Stimulated activated CD8-positive, alpha-beta memory T cell treated with anti-CD3 and anti-CD28 coated beads, Interleukin-12 subunit alpha, Interleukin-12 subunit beta, amount 100 ng/mL, for 4 hours (primary cell): ENCODE measurements at places on chromosomes 1 and 21.
A peak's percentile ranks its signal among the peaks of the same experiment; 100 is the strongest.

DNA sequence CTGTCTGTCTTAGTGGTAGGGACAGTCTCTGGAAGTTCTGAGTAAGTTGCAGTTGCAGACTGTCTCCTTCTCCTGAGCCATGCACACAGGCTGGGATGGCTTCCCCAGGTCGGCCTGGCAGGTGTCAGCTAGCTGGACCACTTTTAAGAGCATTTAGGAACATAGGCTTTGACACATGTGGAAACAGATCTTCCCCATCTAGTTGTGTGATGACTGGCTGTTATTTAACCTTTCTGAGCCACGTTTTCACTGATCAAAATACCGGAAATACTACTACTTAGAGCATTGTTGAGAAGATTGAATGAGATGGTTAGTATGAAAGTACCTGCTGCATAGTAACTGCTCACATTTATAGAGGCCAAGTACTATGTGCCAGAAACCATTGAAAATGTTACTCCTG lies 6.2 kb upstream of the MAPKAPK2 start:
- DNase-seq: no peak

GRCh38 chr1:18166929-18167328 lies 59.3 kb downstream of the IGSF21 start:
- no peak for DNase-seq

- no peak for DNase-seq
Measured at GRCh38 chr1:210061992-210062391, 124.0 kb downstream of the SYT14 start.

GRCh38 chr1:1451696-1452364 lies 2.3 kb downstream of the ATAD3C start:
- DNase-seq: no peak

DNA sequence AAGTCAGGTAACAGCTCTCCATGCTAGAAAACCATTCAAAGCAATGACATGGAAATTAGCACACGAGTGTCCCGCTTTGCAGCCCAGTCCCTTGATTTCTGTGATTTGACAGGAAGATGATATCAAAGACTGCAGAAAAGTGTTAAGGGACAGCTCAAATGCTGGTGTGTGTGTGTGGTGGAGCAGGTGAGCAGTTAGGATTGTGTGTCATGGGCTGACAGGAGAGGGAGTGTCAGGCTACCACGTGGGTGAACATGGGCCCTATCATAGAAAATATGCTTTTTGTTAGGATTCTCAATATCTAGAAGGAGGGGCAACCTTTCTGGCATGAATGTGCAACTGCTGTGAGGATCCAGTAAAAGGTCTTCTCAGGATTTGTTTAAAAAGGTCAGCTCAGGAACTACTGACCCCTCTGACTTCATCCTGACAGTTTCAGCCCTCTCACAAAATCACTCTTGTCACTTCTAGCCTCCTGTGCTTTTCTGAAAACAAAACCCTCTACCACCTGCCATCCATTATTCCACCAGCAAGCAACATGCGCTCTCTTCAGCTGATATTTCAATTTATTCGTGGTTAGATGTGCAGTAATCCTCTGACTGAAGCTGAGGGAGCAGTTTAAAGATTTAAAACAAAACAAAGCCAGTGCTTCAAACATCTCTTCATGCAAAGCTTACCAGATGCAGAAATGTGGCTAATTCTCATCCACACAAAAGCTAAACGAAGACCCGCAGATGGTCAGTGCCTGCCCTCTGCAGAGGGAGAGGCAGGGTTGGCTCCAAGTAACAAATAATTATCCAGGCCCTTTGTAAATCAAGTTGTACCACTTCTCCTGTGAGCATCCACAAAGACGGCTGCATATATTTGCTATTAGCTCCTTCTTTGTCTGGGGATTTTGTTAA lies 397.9 kb downstream of the PTBP2 start:
- DNase-seq: no peak

DNA sequence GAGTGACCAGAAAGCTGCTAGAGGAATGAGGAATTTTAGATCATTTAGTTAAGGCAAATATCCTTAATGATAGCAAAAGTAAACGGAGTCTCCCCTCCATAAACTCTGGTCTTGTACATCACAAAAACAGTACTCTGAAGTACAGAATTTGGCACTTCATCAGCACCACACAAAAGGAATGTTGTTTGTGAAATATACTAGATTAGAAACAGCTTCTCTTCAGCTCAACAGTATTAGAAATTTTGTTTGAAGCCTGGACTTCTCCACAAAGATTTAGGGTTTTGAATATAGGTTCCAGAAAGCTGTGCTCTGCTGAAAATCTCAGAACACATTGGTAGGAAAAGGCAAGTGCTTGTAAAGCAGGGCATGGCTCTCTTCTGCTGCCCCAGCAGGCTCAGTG lies 135.1 kb upstream of the PTGFR start:
- no peak for DNase-seq

GRCh38 chr1:204915861-204916495 lies 45.3 kb downstream of the NFASC start:
- no peak for DNase-seq

DNA sequence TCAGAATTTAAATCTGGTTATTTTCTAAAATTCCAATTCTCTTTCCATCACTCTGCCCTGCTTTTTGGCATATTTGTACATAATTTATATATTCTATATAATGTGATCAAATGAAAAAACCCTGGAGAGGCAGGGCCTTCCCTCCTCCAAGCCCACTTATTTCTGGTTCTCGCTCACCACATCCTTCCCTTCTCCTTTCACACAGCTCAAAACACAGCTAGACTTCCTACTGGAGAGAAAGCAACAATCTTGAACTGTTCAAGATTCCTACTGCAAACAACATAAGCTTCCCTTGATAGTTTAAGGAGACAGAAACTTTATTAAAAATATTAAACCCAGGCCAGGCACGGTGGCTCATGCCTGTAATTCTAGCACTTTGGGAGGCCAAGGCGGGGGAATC lies 7.6 kb upstream of the AIM2 start:
- no peak for DNase-seq

- DNase-seq: no peak
Measured at GRCh38 chr1:167499664-167500101, 18.6 kb downstream of the CD247 start.

- peak; percentile 32 for DNase-seq
Measured at GRCh38 chr1:52423771-52424170, 19.4 kb downstream of the PRPF38A start.

DNA sequence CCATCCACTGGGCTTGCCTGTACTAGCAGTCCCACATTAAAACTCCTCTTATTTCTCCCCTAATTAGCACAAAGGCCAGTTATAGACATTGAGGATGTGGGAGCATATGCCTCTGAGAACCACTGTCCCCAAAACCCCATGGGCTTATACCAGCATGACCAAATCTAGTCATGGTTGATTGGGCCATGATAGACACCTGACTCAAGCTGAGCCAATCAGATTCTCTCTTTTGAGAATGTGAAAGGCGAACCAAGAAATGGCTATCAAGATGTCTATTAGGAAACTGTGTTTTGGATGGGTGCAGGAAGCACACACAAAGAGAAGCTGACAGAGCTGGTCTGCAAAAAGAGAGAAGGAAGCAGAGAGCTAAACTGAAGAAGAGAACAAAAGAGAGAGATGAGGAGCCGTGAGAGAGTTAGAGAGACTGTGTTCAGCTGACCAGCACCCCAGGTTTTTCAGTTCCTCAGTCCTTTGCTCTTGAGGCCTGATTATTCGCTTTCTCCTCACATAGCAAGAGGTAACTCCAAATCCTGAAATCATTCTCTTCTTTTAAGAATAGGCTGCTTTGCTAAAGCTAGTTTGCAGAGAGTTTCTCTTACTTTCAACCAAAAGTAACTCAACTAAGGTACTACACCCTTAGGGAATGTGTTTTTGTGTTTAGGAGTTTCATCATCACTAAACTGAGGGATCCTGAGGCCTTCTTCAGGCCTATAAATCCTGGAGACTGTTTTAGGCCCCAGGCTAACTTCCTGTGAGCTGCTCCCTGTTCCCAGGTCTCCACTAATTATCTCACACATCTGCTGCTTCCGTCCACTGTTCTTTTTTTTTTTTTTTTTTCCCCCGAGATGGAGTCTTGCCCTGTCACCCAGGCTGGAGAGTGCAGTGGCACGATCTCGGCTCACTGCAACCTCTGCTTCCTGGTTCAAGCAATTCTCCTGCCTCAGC lies 7.9 kb upstream of the TIPRL start:
- DNase-seq: no peak

GRCh38 chr1:12106153-12106552 lies 43.0 kb downstream of the TNFRSF8 start:
- DNase-seq: no peak

DNA sequence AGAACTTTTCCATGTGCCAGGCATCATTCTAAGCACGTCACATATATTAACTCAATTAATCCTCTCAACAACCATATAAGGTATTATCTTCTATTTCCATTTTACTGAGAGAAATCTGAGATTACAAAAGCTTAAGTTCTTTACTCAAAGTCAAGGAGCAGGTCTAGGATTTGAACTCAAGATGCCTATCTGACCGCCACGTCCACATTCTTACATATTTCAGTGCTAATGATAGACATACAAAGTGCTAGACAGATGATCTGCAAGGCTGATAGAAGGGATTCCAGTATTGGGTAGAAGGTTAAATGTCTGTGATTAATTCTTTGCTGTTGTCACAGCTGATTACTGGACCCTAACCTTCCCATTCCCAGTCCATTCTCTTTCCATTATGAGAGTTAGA lies 4.4 kb downstream of the ATP5PB start:
- DNase-seq: no peak

GRCh38 chr1:2128189-2128901 lies 66.2 kb downstream of the FAAP20 start:
- no peak for DNase-seq

GRCh38 chr1:86852782-86853408 lies 61.0 kb downstream of the SELENOF start:
- no peak for DNase-seq

- no peak for DNase-seq
Measured at GRCh38 chr1:82606546-82606945, 805.8 kb downstream of the ADGRL2 start.

GRCh38 chr21:38806153-38806941 lies 618 bp downstream of the ETS2 start:
- peak; percentile 17 for DNase-seq

DNA sequence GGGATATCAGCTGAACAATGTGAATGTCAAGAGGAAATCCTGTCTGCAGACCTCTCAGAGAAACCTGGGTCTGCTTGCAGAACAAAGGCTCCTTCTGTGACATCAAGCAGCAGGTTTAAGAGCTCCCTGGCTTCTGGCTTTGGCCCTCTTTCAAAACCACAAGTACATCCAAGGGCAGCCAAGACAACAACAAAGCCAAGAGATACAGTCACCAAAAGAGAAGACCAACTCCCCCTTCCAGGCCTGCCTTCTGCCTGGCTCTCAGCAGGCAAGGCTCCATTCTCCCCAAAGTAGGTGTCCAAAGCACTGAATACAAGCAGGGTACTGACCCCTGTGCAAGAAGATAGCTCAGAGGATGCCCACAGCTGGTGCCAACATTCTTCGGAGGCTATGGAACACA lies 11.5 kb downstream of the BCAR3 start:
- no peak for DNase-seq

- DNase-seq: no peak
Measured at GRCh38 chr21:38813547-38813946, 7.8 kb downstream of the ETS2 start.

DNA sequence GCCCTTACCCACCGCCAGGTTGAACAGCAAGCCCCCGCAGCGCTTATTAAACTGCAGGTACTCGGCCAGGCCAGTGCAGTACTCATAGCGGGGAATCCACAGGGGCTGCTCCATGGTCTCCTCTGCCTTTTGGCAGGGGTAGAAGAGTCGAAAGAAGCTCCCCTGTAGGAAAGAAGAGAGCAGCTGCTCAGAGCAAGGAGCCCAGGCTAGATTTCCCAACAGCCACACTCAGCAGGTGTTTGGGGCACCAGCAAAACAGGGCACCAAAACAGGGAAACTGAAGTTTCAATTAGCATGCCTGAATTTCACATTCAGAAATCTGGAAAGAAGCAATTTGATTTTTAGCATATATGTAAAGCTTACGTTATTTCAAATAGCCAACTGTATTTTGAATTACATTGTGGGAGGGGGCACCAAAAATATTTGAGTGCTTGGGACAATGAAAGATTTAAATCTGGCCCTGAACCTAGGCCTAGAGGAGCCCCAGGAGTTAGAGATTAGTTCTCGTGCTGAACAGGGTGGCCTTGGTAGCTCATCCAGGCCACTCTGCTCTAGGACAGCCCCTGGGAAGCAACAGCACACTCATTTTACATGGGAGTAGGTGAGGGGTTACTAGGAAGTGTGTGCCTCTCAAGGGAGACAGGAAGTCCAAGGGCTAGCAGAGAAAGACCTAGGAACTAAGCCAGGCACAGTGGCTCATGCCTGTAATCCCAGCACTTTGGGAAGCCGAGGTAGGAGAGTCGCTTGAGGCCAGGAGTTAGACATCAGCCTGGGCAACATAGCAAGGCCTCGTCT lies 8.2 kb downstream of the PAFAH2 start:
- no peak for DNase-seq

DNA sequence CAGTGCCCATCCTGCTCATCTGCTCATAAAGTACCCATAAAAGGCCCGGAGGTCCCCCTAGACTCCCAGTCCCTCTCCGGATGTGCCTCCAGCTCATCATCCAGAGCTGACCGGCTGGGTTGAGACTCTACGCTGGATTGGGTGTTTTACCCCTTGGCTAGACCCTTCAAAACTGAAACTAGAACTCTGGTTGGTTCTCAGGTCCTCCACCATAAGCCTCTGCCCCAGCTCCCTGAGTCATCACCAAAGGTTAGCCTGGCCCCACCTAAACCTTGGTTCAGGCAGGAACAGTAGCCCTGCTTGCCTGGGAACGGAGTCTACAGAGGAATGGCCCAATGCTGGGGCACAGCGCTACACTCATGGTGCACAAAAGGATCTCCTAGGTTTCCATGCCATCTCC lies 75.1 kb downstream of the TLR5 start:
- no peak for DNase-seq

GRCh38 chr1:181208967-181209366 lies 120.5 kb downstream of the IER5 start:
- DNase-seq: no peak

GRCh38 chr1:57254022-57254421 lies 169.8 kb downstream of the DAB1 start:
- no peak for DNase-seq

DNA sequence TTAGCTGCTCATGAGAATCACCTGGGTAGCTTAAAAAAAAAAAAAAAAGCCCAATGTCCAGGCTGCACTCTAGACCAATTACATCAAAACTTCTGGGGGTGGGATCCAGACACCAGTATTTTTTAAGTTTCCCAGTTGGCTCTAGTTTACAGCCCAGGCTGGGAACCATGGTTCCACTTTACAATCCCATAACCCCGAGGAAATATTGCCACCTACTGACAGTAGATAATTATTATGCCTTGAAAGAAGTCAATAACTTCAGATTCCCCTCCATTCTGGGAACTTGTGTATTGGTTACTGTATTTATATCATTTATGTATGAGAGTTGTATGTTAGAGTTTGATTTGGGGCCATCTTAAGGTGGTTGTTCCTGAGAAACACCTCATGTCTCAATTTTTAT lies 100.2 kb downstream of the SPATA46 start:
- DNase-seq: no peak
